ENCODE measurements at places on chromosomes 2 and 18. TPM values are rescaled to one million over a fixed set of nuclear protein-coding genes. Genes with fewer than 3 reads are reported as not detected.

The RAB6C gene
- 0.40 TPM for total RNA-seq

GRCh38 chr2:82790206-82791021 lies 1668.7 kb downstream of the SUCLG1 start:
- H3K4me1 ChIP-seq: peaks cover 9% of the 10 kb centered on the region
- DNase-seq: peak; percentile 86
- H3K36me3 ChIP-seq: no peaks in the 10 kb centered on the region
- H3K4me3 ChIP-seq: no peak overlapping the region
- no peaks in the 10 kb centered on the region for H3K27me3 ChIP-seq

GRCh38 chr18:5787936-5788335 lies 107.4 kb downstream of the TMEM200C start:
- no peak for DNase-seq
- no peak overlapping the region for H3K27ac ChIP-seq
- no peak overlapping the region for H3K4me3 ChIP-seq
- H3K36me3 ChIP-seq: no peaks in the 10 kb centered on the region

GRCh38 chr2:10796703-10797102 lies 15.9 kb downstream of the PDIA6 start:
- no peak overlapping the region for H3K27ac ChIP-seq
- no peaks in the 10 kb centered on the region for H3K27me3 ChIP-seq
- peaks cover 64% of the 10 kb centered on the region for H3K36me3 ChIP-seq
- H3K4me3 ChIP-seq: no peak overlapping the region
- no peak for DNase-seq
